ENCODE measurements at places on chromosomes 2 and 18.

DNA sequence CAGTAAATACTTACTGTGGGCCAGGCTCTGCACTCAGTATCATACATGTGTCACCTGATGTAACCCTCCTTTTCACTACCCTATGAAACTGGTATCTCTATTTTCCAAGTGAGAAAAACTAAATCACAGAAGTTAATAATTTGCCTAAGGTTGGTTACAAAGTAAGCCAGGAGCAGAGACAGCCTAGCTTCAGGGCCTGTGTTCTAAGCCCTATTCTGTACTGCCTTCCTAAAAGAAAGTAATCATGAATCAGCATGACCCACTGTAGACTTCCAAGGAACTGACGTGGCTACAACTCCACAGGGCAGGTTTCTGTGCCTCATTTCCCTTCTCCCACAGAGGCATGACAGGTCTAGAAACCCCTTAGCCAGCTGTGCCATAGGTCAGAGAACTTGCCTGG lies 14.3 kb downstream of the ZNF142 start:
- no peak for DNase-seq

- DNase-seq = no peak
Measured at GRCh38 chr2:27123302-27124150, at the start of gene ABHD1. TSS of gene ABHD1 (plus strand) at chr2:27123815. CDS start at chr2:27123949, 134 bp downstream.

- DNase-seq = no peak
Measured at GRCh38 chr2:182377467-182377866, 49.4 kb downstream of the PDE1A start.

DNA sequence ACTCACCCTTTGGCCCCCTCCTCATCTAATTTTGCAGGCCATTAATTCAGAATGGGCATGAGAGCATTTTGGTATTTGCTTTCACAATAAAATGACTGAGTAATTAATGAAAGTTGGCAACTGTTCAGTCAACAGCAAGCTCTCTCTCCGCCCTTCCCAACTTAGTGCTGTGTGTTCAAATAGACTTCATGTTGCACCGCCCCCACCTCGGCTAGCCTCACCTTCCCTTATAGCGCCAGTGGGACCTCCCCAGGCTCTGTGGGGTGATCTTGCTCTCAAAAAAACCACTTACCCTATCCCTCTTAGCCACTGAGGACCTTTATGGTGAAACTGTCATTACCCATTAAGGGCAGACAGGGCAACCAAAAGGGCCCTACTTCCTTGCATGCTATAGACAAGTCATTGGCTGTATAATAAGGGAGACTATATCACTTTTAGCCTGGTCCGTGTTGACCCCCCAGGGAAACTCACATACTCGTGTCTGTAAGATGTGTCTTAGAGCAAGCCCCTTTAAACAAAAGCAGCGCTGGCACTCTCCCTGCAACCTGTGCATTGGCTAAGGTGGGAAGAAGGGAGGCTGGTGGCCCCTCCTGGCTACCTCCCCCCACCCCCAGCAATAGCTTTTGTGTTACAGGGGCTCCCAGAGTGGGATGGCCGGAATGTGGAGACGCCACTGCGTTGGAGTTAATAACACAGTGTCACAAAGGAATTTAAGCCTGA lies 15.2 kb downstream of the EN1 start:
- DNase-seq = no peak

GRCh38 chr2:189709501-189710221 lies 35.2 kb downstream of the ANKAR start:
- DNase-seq = no peak

DNA sequence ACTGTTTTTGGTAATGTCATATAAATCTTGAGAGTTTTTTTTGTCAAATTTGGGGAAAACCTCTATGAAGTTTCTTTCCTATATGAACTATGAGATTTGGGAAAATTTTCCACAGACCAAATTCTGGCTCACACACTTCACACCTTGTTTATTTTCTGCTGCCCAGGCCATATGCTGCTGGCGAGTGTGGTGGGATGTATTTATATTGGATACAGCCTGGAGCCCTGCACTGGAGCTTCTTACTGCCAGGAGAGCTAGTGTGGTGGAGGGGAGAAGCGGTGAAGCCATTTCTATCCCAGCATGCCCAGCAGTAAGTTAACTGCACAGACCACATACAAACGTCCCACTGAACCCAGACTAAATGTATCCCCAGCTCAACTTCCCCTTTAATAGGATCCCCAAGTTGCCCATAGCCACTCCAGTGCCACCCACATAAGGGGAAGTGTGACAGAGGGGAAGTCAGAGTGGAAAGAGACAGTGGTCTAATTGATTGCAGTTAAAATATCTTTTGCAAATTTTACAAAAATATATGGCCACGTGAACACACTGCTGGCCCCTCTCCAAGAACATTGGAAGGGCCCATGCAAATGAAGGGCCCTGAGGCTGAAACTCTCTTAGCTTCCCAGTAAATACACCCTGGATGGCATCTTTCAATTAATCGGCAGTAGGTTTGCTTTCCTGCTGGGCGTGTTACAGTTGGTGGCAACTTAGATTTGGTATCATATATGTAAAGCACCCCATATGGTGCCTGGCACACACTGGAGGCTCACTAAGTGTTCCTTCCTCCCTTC lies 146.6 kb upstream of the ITGA6 start:
- no peak for DNase-seq

DNA sequence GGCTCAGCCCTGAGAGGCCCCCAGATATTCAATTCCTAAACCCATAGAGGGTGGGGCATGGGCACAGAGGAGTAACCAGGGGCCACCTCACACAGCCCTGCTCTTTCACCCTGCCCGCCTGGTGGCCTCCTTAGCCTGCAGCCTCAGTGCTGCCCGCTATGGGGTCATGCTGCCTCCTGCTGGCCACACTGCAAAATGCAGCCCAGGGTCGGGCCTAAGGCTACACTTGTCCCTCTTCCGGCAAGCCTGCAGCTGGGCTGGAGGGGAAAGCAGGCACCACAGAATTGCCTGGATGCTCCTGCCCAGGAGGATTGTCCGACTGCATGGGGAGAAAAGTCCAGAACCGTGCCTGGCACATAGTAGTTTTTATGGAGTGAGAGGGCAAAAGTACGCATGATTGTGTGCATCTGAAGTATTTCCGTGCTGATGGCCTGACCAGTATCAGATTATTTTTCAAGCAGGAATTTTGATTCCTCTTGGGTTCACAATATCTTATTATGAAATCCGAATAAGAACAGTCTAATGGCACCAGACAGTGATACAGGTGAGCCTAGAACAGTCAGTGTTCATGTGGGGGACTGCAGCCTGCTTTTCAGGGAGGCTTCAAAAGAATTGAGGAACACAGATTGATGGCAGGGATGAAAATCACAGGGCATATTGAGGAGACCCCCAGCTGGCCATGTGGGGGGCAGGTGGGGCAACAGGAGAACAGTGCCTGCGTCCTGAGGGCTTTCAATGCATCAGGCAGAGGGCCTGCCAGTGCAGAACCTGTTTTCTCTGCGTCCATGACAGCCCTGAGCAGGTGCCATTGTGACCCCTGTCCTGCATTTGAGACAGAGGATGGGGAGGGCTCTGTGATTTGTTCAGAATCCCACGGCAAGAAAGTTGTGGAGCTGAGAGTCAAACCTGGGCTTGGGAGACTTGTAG lies 51.2 kb upstream of the ALPP start:
- no peak for DNase-seq

DNA sequence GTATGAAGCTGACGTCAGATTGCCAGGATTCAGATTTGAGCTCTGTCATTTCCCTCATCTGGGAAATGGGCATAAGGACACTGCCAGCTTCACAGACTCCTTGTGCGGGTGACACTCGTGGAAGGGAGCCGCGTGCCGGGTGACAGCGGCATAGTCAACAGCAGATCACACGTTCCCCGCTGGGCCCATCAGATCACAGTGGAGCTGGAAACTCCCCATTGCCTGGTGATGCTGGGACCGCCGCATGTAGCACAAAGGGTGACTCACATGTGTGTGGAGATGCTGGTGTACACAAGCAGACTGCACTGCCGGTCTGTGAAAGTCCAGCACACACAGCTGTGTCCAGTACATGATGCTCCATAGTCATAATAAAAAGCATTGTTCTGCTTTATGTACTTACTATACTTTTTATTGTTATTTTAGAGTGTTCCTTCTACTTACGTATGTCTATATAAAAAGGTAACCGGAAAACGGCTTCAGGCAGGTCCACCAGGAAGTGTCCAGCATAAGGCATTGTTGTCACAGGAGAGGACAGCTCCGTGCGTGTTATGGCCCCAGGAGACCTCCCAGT lies 31.8 kb downstream of the SALL3 start:
- no peak for DNase-seq

DNA sequence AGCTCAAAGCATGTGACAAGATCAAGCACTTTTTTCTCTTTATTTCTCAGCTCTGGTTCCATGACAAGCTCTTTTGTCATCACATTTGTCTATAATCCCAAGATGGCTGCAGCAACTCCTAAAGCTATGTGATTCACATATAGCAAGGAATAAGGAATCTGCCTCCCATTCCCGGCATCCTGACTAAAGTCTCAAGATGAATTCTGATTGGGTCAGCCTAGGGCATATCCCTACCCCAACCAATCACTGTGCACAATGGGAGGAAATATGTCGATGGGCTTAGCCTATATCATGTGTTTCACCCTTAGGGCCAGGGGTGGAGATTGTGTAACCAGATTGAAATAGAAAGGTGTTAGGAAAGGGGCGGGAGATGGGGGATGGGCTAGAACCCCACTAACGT lies 23.1 kb upstream of the COLEC12 start:
- no peak for DNase-seq

GRCh38 chr2:29562896-29563295 lies 358.5 kb downstream of the ALK start:
- no peak for DNase-seq

DNA sequence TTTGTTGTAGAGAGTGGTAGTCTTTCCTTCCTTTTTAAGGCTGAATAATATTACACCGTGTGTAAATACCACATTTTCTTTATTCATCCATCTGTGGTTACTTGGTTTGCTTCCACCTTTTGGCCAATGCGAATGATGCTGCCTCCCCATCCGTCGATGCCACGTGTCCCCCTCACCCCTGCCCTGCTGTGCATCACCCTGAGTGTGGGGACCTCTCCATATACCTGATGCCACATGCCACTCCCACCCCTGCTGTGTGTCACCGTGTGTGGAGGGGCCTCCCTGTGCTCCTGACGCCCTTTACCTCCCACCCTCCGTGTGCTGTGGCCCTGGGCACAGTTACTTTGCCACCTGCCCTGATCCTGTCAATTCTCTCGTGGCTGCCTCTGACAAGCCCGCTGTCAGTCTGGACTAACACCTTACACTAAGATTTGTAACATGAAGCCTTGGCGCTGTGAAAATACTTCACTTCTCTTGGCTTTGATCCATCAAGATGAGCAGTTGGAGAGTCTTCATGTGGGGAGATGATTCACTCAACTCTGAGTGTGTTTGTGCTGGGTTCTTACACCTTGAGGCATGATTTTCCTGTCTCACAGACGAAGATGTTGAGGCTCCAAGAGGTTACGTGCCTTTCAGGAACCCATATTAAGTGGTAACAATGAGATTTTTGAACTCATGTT lies 234.0 kb downstream of the ZNF407 start:
- no peak for DNase-seq

DNA sequence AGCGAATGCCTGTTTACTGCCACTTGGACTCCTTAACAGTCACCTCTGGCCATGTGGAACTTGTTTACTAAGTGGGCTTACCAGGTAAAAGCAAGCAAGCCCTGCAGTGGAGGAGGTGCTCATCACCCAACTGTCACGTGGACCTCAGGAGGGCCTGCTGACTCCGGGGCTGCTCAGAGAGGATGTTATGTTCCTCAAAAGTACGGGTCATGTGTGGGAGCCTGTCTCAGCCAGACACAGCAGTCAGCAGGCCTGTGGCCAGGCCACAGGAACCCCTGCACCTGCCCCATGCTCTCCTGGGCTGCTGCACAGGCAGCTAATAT lies 36.2 kb downstream of the AMER3 start:
- no peak for DNase-seq

DNA sequence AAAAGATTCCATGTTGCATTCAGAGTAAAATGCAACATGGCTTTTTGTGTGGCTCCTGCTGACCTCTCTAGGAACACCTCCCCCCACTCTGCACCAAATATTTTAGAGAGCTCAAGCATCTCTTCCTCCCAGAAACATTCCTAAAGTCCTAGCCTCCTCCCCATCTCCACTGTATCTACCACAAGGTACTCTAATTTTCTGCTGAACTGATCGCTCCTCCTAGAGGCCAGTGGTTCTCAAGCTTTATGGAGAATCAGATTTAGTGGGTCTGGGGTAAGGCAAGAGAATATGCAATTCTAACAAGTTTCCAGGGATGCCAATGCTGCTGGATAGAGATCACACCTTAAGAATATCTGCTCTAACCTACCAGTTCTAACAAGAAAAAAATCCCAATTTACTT lies 89.5 kb upstream of the HNRNPA3 start:
- no peak for DNase-seq

DNA sequence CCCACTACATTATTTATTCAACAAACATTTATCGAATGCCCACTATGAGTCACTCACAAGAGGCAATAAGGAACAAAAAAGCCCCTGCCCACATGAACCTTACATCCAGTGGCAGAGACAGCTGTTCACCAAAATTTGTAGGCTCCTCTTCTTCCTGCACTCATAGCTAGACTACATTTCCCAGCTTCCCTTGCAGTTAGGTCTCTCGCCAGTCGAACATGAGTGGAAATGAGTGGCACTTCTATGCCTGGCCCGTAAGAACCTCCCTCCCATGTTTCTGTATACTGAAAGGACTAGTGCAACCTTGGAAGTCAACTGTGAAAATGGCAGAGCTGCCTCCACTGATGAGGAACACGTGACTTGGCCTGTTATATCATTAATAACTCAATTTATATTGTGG lies 19.4 kb upstream of the NCOA1 start:
- DNase-seq = no peak

- no peak for DNase-seq
Measured at GRCh38 chr2:26740346-26740745, 23.7 kb upstream of the SLC35F6 start.

- no peak for DNase-seq
Measured at GRCh38 chr2:44295633-44296359, 20.5 kb downstream of the SLC3A1 start.

DNA sequence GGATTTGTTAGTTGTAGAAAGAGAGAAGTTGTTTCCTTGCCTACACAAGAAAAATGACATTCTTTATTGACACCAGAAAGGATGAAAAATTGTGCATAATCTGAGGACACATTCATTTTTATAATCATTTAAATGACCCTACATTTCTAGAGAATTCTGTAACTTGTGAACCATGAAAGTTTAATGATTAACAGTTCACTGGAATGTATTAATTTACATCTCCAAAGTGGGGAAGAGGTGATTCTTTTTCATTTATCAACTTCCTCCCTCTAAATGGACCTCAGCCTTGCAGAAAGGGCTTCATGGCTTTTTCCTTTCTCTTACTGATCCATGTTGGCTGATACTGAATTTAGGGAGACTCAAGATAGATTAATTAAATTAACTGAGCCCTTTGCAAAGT lies 565.2 kb upstream of the LINC00305 start:
- no peak for DNase-seq

GRCh38 chr2:236851187-236851586 lies 234.5 kb upstream of the COPS8 start:
- no peak for DNase-seq
